NCI-H187 treated with DMSO at 0.1 percent for 48 hours (cell line): ENCODE measurements at places on chromosomes 6 and 20.

GRCh38 chr6:3377536-3378397 lies 79.1 kb downstream of the SLC22A23 start:
- no peak for DNase-seq

DNA sequence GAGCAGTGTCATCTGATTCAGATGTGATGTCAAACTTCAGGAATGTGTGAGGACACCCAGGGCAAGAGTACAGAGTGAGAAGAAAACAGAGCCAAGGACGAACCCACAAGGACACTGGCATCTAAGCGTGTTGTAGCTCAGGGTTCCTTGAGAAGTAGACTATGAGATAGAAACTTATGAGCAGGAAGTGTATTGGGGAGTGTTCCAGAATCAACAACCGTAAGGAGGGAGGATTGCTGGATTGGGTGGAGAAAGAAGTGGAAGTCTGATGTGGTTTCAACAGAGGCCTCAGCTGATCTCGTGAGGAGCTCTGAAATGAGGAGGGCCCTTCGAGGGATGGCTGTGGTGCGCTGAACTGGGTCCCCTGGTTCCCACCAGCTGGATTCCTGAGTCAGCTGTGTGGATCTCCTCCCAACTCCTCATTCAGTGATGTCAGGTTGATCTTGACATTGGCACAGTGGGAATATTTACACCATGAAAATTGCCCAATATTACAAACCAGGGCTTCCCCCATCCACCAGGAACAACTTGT lies 25.7 kb upstream of the IGF2R start:
- DNase-seq, result no peak

- DNase-seq, result no peak
Measured at GRCh38 chr6:80134065-80134464, 27.6 kb downstream of the BCKDHB start.

- DNase-seq, result no peak
Measured at GRCh38 chr6:3849681-3850450, 693 bp downstream of the FAM50B start.

DNA sequence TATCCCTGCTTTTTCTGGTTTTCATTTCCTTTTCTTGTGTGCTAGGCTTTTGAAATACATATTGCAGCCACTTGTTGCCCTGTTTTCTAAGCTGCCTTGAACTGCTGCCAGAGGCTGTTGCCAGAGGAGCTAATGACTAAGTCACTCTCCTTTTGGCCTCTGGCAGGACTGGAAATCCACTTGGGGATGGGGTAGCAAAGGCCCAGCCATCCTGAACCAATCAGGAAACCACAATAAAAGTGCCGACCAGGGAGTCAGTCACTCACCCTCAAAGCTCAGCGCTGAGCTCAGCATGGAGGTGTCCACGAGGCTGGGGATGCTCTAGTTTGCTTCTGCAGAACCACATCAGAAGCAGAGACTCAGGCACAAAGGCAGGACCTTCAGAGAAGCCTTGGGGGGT lies 813.0 kb downstream of the DHX35 start:
- no peak for DNase-seq

DNA sequence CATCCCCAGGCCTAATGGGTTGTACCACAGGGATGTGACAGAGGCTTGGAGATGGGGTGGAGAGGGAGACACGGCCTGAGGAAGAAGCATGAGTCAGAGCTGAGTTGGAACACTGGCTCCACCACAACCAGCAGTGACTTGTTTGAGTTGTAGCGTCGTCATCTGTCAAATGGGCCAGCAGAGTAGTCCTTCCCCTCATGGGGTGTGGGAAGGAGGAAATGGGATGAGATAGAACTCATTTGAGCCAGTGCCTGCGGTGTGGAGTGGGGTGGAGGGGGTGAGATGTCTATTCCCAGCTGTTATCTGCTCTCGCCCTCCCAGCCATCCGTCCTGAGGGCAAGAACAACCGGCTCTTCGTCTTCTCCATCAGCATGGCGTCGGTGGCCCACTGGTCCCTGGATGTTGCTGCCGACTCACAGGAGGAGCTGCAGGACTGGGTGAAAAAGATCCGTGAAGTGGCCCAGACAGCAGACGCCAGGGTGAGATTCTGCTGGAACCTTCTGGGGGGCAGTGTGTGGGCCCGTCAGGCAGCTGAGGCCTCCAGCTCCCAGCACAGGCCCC lies 32.5 kb downstream of the PLCG1 start:
- DNase-seq, result no peak
